NCI-H748 treated with DMSO at 0.1 percent for 48 hours (cell line): ENCODE measurements at places on chromosomes 5 and 9.

- DNase-seq: no peak
These were observed 125.6 kb upstream of the DMRT1 start for GRCh38 chr9:715743-716400.

DNA sequence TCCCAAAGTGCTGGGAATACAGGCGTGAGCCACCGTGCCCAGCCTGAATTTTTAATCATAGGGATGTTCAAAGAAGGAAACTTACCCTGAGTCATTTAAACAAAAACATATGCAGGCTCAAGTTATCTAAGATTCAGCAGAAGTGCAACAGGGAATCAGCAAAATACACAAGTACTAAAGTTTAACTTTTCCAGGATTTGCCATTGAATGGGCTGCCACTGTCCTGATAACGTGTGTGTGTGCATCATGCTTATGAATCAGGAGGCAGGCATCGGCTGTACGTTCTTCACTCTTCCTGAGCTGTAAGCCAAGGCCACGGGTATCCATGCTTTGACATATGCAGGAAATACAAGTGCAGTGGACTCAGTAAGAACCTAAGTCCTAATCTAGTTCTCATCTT is 48.8 kb upstream of the FST start:
- no peak for DNase-seq

DNA sequence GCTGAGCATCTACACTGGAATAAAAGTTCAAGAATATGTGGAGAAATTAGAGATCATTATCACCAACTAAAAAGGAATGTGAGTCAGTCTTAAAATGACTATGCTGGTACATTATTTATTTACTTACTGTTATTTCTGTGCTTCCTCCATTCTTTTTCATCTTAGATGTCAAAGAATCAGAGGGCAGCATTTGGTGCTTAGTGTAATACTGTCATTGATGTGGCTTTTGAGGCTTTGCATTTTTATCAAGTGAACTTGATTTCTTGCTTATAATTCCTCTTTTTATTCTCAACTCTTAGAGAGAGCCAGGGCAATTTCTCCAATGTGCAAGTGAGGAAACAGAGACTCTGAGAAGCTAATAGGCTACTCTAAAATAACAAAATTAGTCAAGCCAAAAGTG is 163.7 kb upstream of the TRPC7 start:
- no peak for DNase-seq

DNA sequence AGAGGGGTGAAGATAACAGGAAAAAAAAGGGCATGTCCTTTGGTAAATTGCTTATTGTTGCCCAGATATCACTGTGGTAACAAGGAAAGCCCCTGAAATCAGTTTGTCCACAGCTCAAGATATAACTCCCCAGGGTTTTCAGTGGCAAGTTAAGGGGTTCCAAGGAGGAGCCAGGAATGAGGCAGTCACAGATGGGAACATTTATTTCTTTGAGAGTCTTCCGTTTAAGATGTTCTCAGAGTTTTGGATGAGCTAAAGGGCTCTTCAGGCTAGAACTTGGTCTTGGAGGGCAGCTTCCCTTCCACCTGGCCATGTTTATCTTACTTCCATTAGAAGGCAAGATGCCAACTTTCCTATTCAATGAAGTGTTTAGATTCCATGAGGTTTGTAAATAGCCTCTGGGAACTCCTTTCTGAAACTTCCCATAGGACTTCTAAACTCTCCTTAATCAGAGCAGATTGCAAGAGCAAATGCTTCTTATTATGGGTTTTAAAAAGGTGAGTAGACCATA is 277.6 kb upstream of the TNC start:
- DNase-seq: peak; percentile 11

DNA sequence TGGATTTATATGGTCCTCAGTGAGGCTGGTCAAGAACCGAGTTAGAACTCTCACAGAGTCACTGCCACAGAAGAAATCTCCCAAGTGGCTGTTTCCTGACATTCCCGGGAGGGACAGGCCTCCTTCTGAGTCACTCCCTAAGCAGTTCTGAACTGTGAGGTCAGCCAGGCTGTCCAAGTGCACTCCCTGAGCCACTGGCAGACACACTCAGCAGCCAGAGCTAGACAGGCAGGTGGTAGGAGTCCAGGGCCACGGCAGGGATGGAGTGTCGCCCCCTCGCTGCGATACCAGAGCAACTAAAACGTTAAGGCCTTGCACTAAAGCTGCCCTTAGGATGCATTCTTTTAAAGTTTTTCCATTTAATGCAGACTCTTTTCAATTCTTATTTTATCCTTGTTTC is 3.4 kb downstream of the IL4 start:
- DNase-seq: no peak

GRCh38 chr5:124156415-124156996 is 589.9 kb downstream of the ZNF608 start:
- no peak for DNase-seq

GRCh38 chr5:131649161-131649560 is 14.1 kb upstream of the RAPGEF6 start:
- no peak for DNase-seq

DNA sequence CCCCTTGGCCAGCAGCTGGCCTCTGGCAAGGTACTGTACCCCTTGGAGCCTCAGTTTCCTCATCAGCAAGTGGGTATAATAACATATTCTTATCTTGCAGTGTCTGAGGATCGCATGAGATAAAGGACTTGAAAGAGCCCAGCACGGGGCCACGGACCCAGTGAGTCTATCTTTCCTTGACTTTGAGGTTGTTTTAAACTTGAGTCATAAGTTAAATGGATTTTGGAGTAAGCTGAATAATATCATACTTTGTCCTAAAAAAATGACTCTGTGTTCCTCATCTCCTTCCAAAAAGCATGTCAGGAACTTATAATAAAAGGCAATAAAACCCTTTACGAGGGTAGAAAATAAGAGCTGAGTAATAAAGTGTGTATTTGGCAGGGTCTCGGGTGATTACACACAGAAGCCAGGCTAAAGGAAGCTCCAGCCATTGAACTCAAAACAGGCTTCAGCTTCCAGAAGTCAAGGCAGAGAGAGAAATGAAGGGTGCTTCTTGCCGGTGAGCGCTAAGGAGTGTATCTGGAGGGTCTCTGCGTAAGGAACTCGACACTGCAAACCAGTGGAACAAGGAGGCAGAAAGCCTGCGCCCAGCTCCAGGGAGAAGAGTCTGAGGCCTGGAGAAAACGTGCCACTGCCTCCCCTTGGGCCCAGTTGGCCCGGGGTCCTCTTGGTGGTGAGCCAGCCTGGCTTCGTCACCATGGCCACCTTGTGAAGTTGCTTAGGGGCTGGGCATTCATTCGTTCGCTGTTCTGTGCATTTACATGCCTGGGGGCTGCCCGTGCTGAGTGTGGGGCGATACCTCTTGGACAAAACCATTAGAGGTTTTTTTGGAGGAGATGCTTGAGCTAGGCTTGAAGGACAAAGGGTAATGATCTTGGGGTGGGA is 72.4 kb upstream of the PHYKPL start:
- DNase-seq: no peak

GRCh38 chr5:123921193-123921592 is 409.2 kb downstream of the CSNK1G3 start:
- DNase-seq: no peak

GRCh38 chr9:135789838-135790291 is 87.9 kb downstream of the KCNT1 start:
- no peak for DNase-seq

DNA sequence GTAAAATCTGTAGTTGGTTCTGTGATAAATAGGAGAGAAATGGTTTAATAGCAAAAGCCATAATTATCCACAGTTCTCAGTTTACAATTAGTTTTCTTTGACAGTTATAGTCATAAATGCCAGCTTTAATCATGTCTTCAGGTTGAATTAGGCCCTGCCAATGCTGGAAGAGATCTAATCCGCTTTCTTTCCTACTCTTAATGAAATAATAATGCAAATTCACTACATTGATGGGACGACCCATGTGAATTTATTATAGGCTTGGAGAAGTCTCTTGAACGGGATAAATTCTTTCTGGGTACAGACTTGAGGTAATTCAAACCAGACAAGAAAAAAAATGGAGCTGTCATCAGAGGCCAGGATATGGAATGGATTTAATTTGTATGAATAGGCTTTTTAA is 950.4 kb downstream of the EFNA5 start:
- no peak for DNase-seq

GRCh38 chr5:129061849-129062248 is 32.7 kb upstream of the ISOC1 start:
- DNase-seq: no peak

- DNase-seq: no peak
These were observed 18.8 kb downstream of the UGCG start for GRCh38 chr9:111915425-111915758.

- DNase-seq: no peak
These were observed 5.8 kb downstream of the MACROH2A1 start for GRCh38 chr5:135393229-135393628.

- DNase-seq: peak; percentile 96
These were observed 174.3 kb downstream of the TAF11L14 start for GRCh38 chr5:17808566-17808965.

DNA sequence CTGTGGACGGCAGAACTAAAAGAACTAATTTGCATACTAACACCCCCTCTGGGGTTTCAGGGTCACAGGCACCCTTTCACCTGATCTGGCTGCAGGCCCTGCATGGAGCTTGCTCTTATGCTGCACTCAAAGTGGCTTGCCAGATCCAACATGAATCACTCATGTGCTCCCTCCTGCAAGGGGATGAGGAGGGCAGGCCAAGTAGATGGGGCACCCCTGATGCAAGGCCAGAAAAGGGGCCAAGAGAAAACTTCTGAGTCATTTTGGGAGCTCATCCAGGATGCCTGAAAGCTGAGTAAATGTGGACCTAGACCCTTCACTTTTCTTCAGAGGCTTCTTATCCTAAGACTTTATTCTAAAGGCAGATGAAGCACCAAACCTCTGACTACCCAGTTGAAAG is 558.5 kb upstream of the PTGER4 start:
- DNase-seq: no peak

DNA sequence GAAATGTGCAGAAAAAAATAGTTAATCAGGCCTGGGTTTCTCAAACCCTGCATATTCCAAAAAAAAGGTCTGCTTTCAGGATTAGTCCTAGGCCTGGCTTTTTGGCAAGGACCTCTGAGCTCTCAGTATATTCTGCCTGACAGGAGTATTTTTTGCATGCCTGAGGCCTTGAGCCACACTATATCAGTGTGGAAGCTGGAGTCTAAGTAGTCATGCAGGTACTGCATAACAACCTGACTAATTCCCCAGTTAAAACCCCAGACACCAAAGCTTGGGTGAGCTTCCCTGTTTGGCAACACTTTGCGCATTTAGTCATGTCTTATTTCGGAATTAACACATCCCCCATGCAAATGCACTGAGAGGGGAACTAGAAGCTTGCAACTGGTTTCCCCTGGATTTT is 359.5 kb downstream of the CETN3 start:
- no peak for DNase-seq

DNA sequence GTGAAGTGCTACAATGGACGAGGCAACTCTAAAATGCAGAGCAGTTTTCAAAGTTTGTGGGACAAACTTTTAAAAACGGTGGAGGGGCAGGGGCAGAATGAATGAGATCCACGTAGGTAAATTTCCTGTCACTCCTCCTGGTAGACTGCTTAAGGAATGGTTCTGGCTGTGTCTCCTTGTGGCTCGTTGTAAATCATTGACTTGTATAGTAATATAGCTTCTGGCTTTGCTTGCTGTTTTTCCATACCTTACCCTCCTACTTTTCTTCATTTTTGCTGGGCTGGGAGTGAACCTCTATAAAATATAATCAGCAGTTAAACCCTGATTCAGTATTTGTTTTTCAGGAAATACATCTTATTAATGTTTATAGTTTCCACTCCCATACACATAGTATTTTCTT is 235.7 kb downstream of the TUSC1 start:
- no peak for DNase-seq

GRCh38 chr9:130325921-130326320 is 60.4 kb downstream of the HMCN2 start:
- DNase-seq: no peak

DNA sequence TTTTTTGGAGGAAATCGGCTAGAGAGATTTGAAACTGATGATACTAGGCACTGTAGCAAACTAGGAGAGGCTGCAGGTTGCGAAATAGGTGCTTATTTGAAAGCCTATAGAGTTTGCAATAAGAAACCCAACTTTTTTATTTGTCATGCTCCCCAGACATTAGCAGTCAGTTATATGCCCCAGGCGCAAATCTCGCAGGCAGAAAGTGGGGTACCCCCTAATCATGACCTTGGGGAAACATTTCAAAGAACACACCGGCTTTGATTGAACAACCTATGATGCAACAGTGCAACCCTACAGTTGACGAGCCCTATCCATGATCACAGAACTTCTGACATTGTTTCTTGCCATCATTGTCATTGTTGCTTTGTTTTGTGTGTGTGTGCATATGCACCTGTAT is 510.5 kb downstream of the RAB3C start:
- DNase-seq: no peak

DNA sequence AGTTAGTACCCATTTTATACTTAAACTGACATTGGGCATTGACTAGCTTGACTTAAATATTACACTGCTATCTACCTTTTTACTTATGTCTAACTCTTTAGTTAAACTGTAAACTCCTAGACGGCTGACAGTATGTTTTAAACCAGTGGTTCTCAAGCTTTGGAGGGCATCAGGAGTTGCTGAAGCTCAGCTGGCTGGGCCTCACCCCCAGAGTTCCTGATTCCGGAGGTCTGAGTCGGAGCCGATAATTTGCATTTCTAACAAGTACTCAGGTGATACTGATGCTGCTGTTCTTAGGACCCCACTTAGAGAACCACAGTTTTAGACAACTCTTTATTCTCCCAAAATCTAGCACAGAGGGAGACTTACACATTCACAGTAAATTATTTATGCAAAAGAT is 63.3 kb upstream of the PCA3 start:
- no peak for DNase-seq

GRCh38 chr5:59222687-59223511 is 640.0 kb downstream of the RAB3C start:
- DNase-seq: no peak

DNA sequence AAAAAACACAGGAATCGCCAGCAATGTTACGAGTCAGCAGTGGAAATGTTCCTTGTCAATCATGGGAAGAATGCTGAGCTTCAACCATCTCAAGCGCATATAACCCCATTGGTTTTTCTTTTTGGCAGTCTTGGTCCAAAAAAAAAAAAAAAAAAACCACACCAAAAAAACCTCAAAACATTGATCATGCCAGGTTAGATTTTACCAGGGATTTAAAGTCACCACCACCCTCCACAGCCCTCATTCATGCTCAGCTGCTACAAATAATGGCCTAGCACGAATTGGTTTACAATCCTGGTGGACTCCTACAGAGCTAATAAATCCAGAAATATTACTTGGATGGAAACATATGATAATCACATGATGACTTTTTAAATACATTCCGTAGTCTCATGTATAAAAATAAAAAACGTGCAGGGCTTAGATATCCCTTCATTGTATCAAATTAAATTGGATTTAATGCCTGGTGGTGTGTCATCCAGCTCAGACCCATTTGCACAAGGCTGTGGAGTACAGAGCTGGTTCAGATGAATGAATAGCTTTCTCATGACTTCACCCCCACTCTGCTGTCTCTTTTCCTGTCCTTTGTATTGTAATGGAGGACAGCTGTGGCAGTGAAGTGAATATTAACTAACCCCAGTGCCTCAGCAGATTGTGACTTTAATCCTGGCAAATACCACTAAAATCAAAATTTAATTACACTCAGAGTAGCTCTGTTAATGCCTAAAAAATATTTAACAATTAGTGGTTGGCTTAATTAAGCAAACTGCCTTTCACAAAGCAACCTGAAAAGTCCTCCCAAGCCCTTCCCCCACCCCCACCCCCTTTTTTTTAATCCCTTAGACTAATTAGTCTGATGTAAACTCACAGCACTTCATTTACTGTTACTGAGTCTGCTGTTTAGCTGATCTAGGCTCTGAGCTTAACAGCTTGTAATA is 626.5 kb upstream of the ZNF608 start:
- DNase-seq: peak; percentile 40
